ENCODE measurements at places on chromosomes 11 and 22. TPM values are rescaled to one million over a fixed set of nuclear protein-coding genes. Genes with fewer than 3 reads are reported as not detected.

The SESN3 gene
- total RNA-seq, result 4.8 TPM

GRCh38 chr11:92533657-92534335, 309.2 kb downstream of the FAT3 start:
- DNase-seq, result no peak

The SYT9 gene
- total RNA-seq, result 0.13 TPM

DNA sequence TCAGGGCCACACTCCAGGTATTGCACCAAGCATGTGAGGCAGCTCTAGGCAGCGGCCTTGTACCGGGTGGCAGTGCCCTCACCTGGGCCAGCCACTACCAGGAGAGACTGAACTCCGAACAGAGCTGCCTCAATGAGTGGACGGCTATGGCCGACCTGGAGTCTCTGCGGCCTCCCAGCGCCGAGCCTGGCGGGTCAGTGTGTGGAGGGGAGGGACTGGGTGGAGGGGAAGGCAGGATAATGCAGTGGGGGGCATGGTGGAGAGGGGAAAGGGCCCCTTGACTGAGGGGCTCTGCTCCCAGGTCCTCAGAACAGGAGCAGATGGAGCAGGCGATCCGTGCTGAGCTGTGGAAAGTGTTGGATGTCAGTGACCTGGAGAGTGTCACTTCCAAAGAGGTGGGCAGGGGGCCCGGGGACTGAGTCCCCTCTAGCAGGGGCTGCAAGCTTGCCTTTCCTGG, 4.2 kb downstream of the SSH3 start:
- DNase-seq, result no peak

Data from Right ventricle myocardium superior (tissue), 1 donor.